ENCODE measurements at places on chromosomes 13 and 19. TPM values are rescaled to one million over a fixed set of nuclear protein-coding genes. Genes with fewer than 3 reads are reported as not detected.

The JUNB gene
- 872 TPM for total RNA-seq

The PRTN3 gene
- total RNA-seq, result not detected

The LRRC4B gene
- 1.6 TPM for total RNA-seq

The DNAJC15 gene
- total RNA-seq, result 5.5 TPM

The FSD1 gene
- not detected for total RNA-seq

GRCh38 chr19:23527797-23528196 lies 132.5 kb upstream of the ZNF91 start:
- DNase-seq, result no peak

- DNase-seq, result no peak
These were observed 4.9 kb upstream of the ESD start for GRCh38 chr13:46801858-46802257.

GRCh38 chr19:3039641-3040077 lies 10.6 kb upstream of the TLE2 start:
- DNase-seq, result no peak

- DNase-seq, result no peak
These were observed 62.0 kb downstream of the ABCC4 start for GRCh38 chr13:95239283-95239682.

GRCh38 chr19:1070576-1070930 lies 3.6 kb downstream of the ARHGAP45 start:
- no peak for DNase-seq

- DNase-seq, result no peak
These were observed 6.2 kb downstream of the CYP4F12 start for GRCh38 chr19:15679089-15679488.

- DNase-seq, result no peak
These were observed 9.9 kb downstream of the ETFB start for GRCh38 chr19:51356159-51356801.

GRCh38 chr19:43700395-43701000 lies 15.4 kb upstream of the IRGC start:
- peak; percentile 35 for DNase-seq

DNA sequence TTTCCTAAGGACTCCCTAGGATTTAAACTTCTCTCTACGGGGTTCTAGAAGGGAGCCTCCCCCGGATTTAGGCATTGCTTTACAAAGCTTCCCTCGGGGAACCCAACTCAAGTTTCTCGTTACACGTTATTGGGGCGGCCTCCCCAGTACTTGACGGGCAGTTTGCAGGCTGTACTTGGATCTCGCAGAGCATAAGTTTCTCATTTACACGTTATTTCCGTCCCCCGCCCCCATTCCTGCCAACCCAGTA lies 584 bp downstream of the SMG9 start:
- DNase-seq, result no peak

DNA sequence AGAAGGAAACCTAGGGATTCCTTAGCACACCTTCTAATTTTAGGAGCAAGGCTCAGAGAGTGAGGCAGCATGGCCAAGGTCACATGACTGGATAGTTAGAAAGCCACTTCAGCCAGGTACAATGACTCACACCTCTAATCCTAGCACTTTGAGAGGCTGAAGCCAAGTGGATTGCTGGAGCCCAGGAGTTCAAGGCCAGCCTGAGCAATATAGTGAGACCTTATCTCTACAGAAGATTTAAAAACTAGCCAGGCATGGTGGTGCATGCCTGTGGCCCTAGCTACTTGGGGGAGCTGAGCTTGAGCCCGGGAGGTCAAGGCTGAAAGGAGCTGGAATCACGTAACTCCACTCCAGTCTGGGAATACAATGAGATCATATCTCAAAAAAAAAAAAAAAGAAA lies 69.2 kb downstream of the TEX26 start:
- no peak for DNase-seq

- no peak for DNase-seq
These were observed 78.9 kb downstream of the TEX29 start for GRCh38 chr13:111399334-111399733.

DNA sequence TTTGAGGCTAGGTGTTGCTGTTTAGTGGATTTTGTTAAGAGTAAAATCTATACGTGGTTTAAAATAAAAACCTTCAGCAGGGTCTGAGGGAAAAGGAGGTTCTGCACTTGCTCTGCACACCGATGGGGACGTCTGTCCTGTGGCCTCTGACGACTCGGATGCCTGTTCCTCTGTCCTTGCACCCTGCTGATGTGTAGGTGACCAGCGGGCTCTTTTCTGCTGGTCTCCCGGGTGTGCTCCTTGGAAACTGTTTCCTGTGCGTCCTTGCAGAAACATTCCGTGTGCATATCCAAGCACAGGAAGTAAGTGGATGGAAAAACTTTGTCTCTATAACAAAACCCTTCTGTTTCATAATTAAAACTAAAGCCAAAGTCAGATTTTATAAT lies 3.8 kb downstream of the ATP4B start:
- no peak for DNase-seq

GRCh38 chr13:37453246-37453645 lies 145.3 kb downstream of the POSTN start:
- no peak for DNase-seq

All from omental fat pad (tissue), 4 donors.